Activated CD4-positive, alpha-beta T cell treated with anti-CD3 and anti-CD28 coated beads for 24 hours (primary cell): ENCODE measurements at places on chromosomes 11 and 22.

- no peak for DNase-seq
Measured at GRCh38 chr22:23826510-23827350, 12.1 kb downstream of the DERL3 start.

GRCh38 chr11:110182886-110183285 is 89.7 kb downstream of the ZC3H12C start:
- no peak for DNase-seq

- DNase-seq: no peak
Measured at GRCh38 chr22:29090039-29090438, 17.2 kb downstream of the KREMEN1 start.

GRCh38 chr11:28086569-28086968 is 21.4 kb downstream of the KIF18A start:
- no peak for DNase-seq

- no peak for DNase-seq
Measured at GRCh38 chr11:92768121-92768840, 201.2 kb upstream of the MTNR1B start.

GRCh38 chr11:61654397-61654829 is 25.8 kb upstream of the DAGLA start:
- no peak for DNase-seq

GRCh38 chr22:46584081-46584921 is 35.9 kb upstream of the GRAMD4 start:
- no peak for DNase-seq

GRCh38 chr11:22567759-22568158 is 57.9 kb downstream of the FANCF start:
- DNase-seq: no peak

GRCh38 chr11:34459507-34460162 is 20.9 kb downstream of the CAT start:
- no peak for DNase-seq

GRCh38 chr22:41140365-41140957 is 48.1 kb downstream of the EP300 start:
- DNase-seq: no peak

- no peak for DNase-seq
Measured at GRCh38 chr11:115939104-115939730, 435.0 kb upstream of the CADM1 start.

DNA sequence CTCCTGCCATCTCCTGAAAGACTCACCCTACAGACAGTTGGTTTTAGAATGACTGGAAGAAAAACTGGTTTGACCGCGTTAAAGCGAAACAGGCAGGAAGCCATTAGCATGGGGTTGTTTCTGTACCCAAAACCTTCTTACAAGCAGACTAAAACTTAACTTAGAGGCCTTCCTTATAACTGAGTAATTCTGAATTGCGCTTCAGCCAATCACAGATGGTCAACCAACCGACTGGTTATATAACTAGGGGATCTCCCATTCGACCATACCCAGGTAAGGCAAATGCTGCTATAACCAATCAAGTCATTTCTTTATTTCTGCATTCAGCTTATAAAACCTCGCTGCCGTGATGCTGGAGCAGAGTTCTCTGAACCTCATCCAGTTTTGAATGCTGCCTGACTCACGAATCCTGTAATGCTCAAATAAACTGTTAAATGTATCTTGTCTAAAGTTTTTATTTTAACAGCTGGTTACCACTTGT is 87.8 kb upstream of the DRD2 start:
- DNase-seq: no peak

DNA sequence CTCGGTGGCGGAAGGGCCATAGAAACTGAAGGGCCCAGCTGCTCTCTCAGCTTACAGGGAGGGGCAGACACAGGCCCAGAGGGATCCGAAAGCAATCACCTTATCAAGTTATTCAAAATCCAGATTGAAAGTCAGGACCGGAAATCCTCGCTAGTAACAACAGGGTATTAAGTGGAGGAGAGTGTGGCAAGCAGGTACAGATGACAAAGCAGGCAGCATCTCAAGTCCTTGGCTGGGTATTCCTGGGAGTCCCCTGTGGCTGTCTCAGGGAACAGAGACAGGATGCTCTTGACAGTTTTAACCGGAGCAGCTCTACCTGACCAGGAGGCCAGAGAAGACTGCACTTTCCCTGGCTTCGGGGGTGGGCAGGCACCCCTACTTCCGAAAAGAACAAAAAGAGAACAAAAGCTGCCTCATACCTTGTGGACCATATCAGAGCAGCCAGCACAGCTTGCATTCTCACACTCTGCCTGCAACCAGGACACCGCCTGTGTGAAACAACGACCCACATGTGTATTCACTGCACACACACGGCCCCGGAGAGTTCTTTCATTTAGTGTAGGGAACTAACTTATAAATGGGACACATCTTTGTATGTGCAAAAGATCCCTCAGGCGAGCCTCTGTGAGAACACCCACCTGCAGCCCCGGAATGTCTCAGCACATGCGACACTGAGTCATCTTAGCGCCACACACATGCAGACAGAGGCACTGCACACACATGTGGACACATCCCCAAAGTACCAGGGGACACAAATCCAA is 78.3 kb downstream of the MICAL3 start:
- no peak for DNase-seq

GRCh38 chr11:118820412-118821357 is 29.7 kb upstream of the DDX6 start:
- no peak for DNase-seq

- no peak for DNase-seq
Measured at GRCh38 chr11:65043881-65044501, 3.0 kb downstream of the SAC3D1 start.

GRCh38 chr11:15670520-15671070 is 555.9 kb downstream of the INSC start:
- no peak for DNase-seq

DNA sequence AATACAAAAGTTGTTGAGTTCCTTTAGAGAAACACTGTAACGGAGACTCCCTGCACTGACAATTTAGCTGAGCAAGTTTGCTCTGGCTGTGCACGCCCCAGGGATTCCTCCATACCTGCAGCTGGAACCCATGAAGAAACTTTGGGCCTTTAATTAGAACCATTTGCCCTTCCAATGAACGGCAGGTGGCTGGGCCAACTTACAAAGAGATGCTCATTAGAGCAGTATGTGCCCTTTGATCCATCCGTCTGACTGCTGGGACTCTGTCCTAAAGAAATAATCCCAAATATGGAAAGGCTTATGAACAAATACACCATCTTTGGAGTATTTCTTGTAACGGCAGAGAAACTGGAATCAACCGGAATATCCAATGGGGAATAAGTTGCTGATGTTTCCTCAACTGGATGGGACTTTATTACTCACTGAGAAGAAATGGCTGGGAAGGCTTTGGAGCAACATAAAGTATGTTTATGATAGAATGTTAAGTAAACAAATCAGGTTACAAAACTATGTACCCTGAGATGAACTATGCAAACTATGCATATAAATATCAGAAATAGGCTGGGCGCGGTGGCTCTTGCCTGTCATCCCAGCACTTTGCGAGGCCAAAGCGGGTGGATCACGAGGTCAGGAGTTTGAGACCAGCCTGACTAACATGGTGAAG is 24.4 kb upstream of the FBLN1 start:
- no peak for DNase-seq

DNA sequence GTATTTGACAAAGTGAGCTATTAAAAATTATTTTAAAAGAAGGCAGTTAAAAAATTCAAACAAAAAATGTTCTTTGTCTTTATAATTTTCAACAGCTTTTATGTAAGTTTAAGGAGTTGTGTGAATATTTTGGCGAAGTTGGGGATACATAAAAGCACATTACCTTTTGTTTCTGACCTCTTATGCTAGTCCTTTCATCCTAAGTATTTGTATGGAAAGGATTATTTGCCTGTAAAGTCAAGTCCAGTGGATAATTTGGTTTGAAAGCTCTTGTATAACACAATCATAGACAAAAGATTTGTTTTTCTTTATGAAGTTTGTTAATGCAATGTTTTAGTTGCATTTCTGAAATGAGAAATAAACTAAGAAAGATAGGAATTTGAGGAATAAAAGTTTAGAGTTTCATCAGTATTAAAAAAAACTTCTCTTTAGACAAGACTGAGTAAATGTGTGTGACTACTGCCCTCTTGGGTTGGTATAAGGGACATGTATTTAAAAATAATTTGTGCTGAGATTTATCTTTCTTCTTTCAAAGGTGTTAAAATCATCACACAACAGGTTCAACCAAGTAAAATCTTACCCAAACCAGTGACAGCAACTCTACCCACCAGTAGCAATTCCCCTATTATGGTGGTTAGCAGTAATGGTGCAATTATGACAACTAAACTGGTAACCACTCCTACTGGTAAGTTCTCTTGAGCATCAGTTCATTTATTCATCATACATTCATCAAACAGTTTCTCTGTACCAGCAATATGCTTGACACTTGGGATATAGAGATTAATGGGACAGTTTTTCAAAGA is 68.2 kb downstream of the EMSY start:
- no peak for DNase-seq

DNA sequence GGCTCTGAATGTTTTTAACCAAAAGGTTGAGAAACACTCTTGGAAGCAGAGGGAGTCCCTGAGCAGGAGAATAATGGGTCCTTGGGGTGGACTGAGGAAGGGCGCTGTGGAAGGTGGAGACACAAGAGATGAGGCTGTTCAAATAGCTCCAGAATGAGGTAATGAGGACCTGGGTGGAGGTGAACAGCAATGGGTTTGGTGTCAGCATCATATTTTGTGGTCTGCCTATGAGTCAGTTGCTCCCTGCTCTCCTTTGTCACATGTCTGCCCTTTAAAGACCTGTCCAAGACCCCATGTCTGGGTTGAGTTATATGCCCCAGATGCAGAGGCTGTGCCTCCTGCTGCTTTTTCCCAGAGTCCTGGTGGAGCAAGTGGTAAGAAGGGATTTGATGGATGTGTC is 113.6 kb downstream of the BARX2 start:
- DNase-seq: no peak

GRCh38 chr11:8327761-8328192 is 64.1 kb upstream of the LMO1 start:
- no peak for DNase-seq

- DNase-seq: no peak
Measured at GRCh38 chr11:84142411-84142810, 856.2 kb upstream of the CCDC90B start.

DNA sequence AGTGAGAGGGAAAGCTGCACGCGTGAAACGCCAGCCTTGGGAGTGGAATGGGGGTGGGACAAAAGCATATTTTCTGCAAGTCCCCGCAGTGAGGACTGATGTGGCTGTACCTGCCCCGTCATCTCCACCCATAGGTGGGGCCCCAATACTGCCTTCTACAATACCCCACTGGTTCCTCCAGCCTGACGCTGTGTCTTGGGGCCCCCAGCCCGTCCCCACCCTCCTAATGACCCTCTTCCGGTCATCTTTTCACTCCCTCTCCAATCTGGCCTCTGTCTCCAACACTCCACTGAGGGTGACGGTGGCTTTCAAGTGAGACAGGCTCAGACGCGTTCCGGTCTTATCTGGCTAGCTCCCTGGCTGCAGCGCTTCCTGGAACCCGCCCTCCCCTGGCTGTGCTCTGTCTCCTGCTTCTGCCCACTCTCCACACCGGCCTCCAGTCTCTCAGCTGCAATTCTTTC is 104.2 kb downstream of the MICAL3 start:
- no peak for DNase-seq

GRCh38 chr22:37544955-37545702 is 15.2 kb upstream of the CDC42EP1 start:
- DNase-seq: peak; percentile 52

DNA sequence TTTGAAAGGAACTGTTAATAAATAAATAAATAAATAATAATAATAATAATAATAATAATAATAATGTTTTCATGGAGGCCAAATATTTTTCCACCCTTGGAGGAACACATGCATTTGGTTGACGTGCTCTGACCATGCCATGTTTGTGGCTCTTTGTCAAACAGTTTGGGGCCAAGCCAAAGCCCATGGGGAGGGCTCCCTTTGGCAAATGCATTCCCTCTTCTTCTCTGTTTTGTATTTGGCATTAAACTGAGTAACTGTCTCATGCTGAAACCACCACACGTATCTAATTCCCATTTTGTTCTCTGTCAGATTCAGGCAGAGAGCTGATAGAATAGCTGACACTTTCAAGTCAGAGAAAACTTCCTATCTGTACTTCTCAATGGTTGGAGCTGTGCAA is 68.6 kb upstream of the PAX6 start:
- DNase-seq: no peak

DNA sequence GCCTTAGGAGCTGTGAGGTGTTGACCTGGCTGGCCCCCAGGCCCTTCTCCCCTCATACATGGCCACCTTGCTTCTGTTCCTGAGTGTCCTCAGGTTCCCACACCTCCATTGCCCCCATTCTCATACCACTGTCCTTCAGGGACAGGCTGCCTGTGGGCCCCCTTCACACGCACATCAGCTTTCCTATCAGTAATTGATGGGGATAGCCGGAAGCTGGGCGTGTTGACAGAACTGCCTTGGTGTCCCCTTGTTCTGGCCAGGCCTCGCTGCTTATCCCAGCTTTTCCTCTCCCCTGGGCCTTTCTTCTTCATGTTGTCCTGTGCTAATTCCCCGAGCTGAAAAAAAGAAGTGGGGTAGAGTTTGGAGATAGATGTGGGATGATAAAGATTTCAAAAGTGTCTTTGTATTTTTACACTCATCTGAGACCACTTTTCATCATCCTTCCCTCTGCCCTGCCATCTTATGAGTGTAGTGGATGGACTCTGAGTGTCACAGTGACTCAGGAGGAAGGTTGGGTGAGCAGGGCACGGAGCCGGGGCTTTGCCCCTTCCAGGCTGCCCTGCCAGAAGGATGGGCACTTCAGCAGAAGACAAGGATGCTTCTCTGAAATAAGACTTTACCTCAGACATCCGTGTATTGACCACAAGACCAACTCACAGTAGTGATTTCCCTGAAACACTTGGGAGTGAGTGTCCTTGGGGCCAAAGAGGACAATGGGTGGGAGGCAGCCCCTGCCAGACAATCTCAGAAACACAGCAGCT is 42.8 kb downstream of the MED15 start:
- no peak for DNase-seq

- DNase-seq: no peak
Measured at GRCh38 chr11:71452199-71453036, 585 bp upstream of the NADSYN1 start.
